Stimulated activated CD4-positive, alpha-beta T cell treated with anti-CD3 and anti-CD28 coated beads, TNF-alpha, amount 100 ng/mL, for 48 hours (primary cell): ENCODE measurements at places on chromosomes 13 and 19.

DNA sequence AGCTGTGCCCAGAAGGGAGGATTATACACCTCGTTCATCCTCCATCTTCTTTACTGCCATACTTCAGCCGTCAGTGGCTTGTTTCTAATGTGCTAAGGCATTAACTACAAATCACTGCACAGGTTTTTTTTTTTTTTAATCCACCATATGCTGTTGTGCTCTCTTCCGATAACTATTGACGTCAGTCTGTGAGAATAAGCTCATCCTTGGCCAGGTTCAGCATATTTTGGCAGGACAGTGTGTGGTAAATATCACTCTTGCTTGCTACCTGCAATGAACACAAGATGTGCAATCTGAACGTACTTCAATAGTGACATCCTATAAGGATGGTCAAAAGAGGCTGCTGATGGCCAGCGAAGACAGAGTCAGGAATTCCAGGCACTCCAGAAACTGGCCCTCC, 2030.7 kb upstream of the PCDH20 start:
- no peak for DNase-seq

DNA sequence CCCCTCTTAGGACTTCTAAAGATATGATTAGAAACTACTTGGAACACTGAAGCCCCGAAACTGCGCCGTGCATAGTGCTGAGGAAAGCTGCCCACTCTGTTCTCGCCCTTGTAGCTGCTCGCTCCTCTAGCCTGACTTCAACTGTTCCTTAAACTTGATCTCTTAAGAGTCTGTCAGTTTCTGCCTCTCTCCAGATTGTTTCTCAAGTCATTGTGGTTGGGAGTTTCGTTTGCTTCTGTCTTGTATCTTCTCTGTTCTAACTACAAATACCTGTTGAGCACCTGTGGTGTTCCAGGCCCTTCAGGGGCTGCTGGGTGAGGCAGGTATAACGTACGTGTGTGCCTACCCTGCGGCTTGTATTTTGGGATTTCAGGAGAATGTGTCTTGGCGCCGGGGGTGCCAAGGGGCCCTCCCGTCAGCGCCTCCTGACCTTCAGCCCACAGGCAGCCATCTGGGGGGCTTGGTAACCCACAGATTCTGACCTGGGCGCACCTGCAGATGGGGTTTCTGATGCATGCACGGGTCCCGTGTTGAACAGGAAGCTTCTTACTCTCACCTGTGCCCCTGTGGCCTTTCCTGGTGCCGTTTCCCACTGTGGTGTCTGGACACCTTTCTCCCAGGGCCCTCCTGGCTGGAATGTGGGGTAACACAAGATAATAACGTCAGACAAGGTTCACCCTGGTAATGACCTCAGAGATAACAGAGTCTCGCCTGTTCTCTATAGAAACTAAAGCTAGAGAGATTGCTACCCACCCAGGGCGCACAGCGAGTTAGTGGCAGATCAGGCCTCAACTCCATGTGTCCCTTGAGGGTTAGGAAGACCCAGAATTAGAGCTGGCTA, 17.2 kb upstream of the DCUN1D2 start:
- DNase-seq: no peak

GRCh38 chr19:5978606-5979552, 939 bp upstream of the RANBP3 start:
- no peak for DNase-seq

GRCh38 chr19:50646074-50646807, 3.0 kb upstream of the C19orf81 start:
- DNase-seq: no peak

DNA sequence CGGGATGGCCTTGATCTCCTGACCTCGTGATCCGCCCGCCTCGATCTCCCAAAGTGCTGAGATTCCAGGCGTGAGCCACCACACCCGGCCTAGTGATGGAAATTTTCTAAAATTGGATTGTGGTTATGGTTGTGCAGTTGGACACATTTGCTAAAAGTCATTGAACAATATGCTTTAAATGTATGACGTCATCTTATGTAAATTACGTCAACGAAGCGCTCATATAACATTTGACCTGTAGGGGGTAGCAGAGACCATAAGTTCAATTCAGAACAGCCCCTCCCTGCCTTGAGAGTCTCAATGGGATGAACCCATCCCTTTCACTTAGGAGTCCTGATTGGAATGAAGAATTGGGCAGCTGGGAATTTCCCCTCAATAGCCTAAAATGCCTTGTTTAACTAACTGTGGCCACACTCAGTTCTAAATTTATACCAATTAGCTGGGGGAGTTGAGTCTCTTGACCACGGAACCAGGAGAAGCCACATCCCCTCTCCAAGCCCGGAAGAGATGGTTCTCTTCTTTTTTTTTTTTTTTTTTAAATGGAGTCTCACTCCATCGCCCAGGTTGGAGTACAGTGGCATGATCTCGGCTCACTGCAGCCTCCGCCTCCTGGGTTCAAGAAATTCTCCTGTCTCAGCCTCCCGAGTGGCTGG, 15.2 kb upstream of the TLE6 start:
- no peak for DNase-seq

DNA sequence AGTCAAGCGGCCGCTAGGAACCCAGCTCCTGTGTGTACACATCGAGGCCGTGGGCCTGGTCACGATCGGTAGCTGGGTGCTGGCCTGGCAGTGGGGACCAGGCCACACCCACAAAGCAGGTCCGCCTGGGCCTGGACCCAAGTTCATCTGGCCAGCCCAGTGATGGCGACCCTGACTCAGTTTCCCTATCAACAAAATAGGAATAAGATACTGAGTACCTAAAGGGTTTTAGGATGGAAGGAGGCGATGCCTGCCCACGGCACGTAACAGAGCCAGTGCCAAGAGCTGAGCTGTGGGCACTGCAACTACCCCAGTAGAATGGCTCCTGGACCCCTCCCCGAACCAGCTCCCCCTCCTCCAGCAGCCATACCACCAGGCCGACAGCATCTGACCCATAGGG, 243.5 kb upstream of the SGCG start:
- DNase-seq: no peak

- no peak for DNase-seq
Observed at GRCh38 chr13:20828539-20829364, 55.0 kb upstream of the EEF1AKMT1 start.

GRCh38 chr19:17658240-17658639, 29.9 kb downstream of the UNC13A start:
- DNase-seq: no peak
